AG10803 (cell line): ENCODE measurements at places on chromosomes 12 and 14.

DNA sequence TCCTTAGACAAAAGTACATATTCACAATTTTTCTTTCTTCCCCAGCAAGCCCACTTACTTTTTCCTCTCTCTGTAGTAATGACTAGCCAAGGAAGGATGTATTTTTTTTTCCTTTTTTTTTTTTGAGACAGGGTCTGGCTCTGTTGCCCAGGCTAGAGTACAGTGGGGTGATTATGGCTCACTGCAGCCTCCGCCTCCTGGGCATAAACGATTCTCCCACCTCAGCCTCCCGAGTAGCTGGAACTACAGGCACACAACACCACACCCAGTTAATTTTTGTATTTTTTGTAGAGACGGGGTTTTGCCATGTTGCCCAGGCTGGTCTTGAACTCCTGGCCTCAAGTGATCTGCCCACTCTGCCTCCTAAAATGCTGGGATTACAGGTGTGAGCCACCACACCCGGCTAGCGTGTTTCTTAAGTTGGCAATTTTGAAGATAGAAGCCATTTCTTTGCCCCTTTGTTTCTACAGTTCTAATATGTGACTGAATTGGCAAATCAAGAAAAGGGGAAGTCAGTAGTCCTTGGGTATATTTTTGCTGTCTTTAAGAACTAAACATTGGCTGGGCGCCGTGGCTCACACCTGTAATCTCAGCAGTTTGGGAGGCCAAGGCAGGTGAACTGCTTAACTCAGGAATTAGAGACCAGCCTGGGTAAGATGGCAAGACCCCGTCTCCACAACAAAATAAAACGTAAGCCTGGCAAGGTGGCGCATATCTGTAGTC lies 3.2 kb upstream of the NACA start:
- no peak for DNase-seq

DNA sequence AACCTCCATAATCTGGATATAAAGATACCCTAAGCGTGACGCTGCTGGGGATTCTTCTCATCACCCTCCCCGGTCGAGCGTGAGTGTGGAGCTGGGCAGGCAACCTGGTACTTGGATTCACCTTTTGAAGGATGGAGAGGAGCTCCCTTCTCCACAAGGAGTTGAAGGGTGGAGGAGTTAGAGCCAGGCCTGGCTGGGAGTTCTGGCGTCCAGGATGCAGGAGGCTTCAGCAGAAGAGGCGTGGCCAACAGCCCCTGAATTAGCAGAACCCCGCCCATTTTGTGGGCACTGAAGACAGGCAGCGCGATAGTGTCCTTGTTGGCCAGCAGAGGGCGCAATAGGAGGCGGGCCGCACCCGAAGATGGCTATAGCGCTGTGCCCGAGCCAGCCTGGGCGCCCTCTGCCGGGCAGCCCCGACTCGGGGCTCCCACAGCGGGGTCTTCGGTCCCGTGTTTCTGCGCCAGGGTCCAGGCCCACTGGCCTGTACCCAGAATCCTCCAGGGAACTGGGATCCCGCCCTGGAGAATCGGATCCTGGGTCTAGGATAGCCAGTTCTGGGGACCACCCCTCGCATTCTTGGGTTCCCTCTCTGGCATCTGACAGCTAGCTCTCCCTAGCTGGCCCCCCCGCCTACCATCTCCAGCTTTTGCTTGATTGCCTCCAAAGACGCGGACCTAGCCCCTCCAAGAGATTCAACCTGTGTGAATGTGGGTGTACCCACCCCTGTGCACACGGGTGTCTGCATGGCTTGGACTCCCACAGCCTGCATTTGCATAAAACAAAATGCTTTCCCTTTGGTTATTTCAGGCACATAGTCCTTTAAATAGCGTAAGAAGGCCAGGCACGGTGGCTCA lies 26.0 kb upstream of the SMUG1 start:
- DNase-seq = peak; percentile 90

GRCh38 chr12:91017043-91017442 lies 12.3 kb upstream of the EPYC start:
- no peak for DNase-seq

GRCh38 chr12:127750076-127750840 lies 516.7 kb upstream of the TMEM132C start:
- DNase-seq = no peak

- no peak for DNase-seq
Measured at GRCh38 chr12:108744021-108744897, 12.9 kb upstream of the CORO1C start.

GRCh38 chr12:94676031-94676641 lies 25.8 kb upstream of the TMCC3 start:
- DNase-seq = no peak
